ENCODE measurements at places on chromosomes 7 and 10. TPM values are rescaled to one million over a fixed set of nuclear protein-coding genes. Genes with fewer than 3 reads are reported as not detected.

- peak; percentile 41 for DNase-seq
Observed at GRCh38 chr10:80046629-80047441, 31.6 kb upstream of the TMEM254 start.

RNF133 gene
- not detected for total RNA-seq

- no peak for DNase-seq
Observed at GRCh38 chr7:1458683-1459511, at the start of gene MICALL2. TSS of gene MICALL2 (minus strand) at chr7:1459470. CDS start at chr7:1459326, 144 bp downstream.

DDIT4 gene
- total RNA-seq = 322 TPM

- no peak for DNase-seq
Observed at GRCh38 chr10:4947635-4948596, 15.3 kb upstream of the AKR1C1 start.

GRCh38 chr7:121404348-121404747 lies 8.2 kb upstream of the FAM3C start:
- DNase-seq = no peak

GRCh38 chr10:92045641-92046106 lies 122.1 kb downstream of the BTAF1 start:
- no peak for DNase-seq

- no peak for DNase-seq
Observed at GRCh38 chr10:5904227-5904626, 14.2 kb downstream of the FBH1 start.

SLC16A9 gene
- total RNA-seq = 0.81 TPM

ANXA8 gene
- total RNA-seq = under 0.01 TPM

GRCh38 chr7:41503438-41503837 lies 199.5 kb downstream of the INHBA start:
- DNase-seq = no peak

PDLIM1 gene
- 27.5 TPM for total RNA-seq

CYP2C8 gene
- total RNA-seq = 0.27 TPM

PDE6C gene
- total RNA-seq = not detected

GRCh38 chr7:26854876-26855855 lies 9.2 kb downstream of the SKAP2 start:
- no peak for DNase-seq

- DNase-seq = no peak
Observed at GRCh38 chr10:74027702-74028101, 29.8 kb downstream of the VCL start.

PDGFA gene
- 1.1 TPM for total RNA-seq

LIPM gene
- not detected for total RNA-seq

CCDC3 gene
- total RNA-seq = 0.54 TPM

DNA sequence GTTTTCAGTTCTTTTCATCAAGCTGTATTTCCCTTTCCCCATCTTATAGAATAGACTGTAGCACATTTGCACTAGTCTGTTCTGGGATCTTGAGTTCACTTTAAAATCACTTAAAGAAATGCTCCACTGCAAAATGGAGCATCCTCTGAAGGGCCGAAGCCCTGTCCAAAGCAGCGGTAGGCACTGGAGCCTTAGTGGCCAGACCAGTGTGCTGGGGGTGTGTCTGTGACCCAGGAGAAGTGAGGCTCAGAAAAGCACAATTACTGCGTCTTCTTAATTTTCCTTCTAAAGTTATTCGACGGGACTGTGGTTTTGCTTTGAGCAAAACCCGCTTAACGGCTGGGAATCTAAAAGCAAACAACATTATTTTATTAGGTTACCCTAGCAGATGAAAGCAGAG lies 205.7 kb downstream of the SLC25A13 start:
- no peak for DNase-seq

DNA sequence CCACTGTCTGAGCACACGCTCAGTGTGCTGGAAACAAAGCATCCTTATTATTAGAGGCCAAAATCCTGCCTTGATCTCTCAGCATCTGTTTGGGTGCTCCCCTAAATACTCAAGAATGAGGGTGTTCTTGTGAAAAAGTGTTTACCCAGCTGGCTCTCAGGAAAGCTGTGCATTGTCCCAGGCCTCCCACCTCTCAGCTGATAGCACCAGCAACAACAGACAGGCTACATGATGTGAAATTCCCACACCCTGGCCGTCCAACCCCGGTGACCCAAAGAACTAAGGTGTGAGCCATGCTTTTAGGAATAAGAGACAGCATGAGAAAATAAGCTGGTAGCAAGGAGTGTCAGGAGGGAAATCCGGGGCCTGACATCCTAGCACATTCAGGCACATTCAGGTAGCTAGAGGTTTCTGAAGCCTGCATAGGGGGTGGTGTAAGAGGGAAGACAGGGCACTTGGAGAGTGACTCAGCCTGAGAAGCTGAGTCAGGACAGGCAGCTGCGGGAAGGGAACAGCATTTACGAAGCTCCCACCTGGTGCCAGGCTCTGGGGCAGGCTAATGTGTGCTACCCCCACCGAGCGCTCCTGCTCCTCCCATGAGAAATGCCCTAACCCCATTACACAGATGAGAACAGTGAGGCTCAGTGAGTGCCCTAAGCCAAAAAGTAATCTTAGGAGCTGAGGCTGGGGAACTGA lies 205.6 kb downstream of the GRID1 start:
- no peak for DNase-seq

GRCh38 chr7:11552676-11553296 lies 279.2 kb downstream of the THSD7A start:
- no peak for DNase-seq

- no peak for DNase-seq
Observed at GRCh38 chr7:32289651-32290414, 200.3 kb downstream of the LSM5 start.

GRCh38 chr10:48232717-48233447 lies 41.6 kb downstream of the FRMPD2 start:
- no peak for DNase-seq

GRCh38 chr10:42652858-42653257 lies 14.5 kb upstream of the ZNF33B start:
- DNase-seq = no peak

All from hematopoietic multipotent progenitor cell (in vitro differentiated cells).